ENCODE measurements at places on chromosomes 4 and X.

DNA sequence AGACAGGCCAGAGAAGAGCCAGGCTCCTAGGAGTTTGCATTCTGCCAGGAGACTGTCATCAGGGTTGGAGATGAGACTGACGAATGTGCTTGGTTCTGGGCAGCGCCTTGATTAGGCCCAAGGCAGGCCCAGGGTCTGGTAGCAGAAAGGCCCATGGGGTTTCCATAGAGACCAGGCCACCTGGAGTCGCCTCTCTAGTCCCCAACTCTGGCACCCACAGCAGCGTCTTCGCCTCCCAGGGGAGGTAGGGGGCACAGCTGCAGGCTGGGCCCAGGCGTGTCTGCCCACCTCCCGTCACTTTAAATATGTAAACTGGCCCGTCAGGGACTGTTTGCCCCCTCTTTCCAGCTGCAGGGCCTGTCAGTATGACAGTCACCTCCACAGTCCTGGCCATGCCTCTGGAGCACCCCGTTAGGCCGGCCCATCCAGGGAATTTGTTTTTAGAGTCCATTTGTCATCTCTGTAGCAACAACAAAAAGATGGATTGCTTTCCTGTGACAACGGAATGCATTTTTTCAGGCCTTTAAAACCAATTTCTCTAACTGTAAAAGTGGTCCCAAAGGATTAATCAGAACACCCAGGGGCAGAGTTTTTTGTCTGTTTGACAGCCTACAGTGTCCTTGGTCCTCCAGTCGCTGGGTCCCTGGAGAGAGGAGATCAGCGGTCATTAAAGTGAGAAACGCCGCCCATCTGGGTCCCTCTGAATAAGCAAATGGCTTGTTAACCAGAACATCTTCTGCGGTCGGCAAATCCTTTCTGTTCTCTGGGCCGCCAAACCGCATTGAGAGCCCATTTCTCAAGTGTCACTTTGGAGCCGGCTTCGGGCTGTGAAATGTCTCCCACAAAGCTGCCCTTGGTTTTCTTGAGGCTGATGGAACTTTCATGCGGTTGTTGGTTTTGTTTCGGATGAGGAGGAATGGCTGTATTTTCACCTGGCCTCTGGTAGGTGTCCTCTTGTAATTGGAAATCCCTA is 153.0 kb upstream of the PSAPL1 start:
- DNase-seq, result no peak

DNA sequence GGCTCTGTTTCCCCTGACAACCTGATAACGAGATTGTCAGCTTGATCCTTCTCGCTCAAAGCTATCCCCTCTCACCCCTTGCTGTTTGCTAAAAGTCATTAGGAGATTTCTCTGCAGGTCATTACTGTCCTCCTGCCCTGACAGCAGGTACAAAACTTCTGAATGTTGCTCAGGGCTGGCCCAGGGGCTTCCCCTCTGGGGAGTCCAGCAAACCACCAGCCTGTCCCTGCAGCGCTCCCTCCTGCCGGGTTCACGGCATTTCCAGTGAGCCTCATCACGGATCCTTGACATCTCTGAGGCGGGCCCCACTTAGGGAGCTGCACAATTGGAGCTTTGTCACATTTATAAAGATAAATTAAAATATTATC is 5.2 kb upstream of the SORCS2 start:
- DNase-seq, result no peak

DNA sequence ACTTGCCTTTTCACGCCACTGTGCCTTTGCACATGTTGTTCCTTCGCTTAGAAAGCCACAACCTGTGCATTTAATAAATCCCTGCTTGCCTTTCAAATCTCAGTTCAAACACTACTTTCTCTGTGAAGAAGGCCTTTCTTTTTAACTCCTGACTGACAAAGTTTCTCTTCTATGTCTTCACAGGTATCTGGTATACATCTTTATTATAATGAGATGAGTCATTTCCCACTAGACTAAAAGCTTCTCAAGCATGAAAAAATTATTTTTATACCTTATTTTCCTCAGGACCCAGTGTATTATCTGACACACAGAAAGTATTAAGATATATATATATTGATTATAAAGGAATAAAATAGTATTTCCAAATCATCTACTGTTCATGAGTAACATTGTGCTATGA is 189.9 kb downstream of the TBCK start:
- no peak for DNase-seq

GRCh38 chrX:9291629-9292028 is 173.2 kb upstream of the TBL1X start:
- DNase-seq, result no peak

DNA sequence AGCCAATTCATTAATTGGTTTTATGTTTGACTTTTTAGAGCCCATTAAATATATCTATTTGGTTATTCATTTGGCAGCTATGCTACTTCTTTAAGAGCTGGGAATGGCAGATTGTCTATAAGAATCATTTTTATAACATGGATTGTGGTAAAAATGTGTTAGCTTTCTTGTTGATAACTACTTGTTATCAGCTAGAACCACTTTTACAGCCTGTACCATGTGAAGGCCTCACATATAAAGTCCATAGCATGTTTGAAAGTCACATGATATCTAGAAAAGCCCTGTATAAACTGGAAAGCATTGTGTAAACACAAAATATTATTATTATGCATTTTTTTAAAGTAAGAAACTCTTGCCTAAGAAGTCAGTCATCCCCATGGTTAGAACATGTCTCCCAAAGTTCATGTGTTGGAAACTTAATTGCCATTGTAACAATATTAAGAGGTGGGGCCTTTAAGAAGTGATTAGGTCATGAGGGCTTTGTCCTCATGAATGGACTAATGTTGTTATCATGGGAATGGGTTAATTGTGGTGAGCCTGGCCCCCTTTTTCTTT is 110.9 kb upstream of the BMP2K start:
- no peak for DNase-seq

- no peak for DNase-seq
Measured at GRCh38 chrX:110293658-110294057, 24.2 kb downstream of the AMMECR1 start.

DNA sequence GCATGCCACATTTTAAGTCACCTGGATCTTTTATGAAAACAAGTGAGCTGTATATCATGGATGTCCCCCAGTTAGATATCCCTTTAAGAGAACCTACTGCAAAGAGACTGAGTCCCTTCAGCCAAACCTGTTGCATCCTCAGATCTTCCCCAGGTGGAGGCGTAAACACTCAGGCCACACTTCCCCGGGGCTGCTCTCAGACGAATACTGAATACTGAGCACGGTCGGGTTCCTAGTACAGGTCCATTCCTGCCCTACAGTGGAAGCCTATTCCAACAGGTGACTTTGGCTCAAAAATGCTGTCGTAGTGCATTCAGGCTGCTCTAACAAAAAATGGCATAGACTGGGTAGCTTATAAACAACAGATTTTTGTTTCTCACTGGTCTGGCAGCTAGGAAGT is 320.2 kb upstream of the CLNK start:
- no peak for DNase-seq

GRCh38 chr4:159148441-159148840 is 45.6 kb downstream of the RAPGEF2 start:
- no peak for DNase-seq

GRCh38 chr4:184237612-184238011 is 19.9 kb upstream of the ENPP6 start:
- no peak for DNase-seq

GRCh38 chrX:8711401-8711800 is 20.5 kb downstream of the ANOS1 start:
- DNase-seq, result no peak

GRCh38 chr4:140363051-140363450 is 10.4 kb upstream of the SCOC start:
- DNase-seq, result no peak

- no peak for DNase-seq
Measured at GRCh38 chr4:168825975-168826374, 184.1 kb downstream of the CBR4 start.

- no peak for DNase-seq
Measured at GRCh38 chrX:109943740-109944092, 59.2 kb upstream of the TMEM164 start.

DNA sequence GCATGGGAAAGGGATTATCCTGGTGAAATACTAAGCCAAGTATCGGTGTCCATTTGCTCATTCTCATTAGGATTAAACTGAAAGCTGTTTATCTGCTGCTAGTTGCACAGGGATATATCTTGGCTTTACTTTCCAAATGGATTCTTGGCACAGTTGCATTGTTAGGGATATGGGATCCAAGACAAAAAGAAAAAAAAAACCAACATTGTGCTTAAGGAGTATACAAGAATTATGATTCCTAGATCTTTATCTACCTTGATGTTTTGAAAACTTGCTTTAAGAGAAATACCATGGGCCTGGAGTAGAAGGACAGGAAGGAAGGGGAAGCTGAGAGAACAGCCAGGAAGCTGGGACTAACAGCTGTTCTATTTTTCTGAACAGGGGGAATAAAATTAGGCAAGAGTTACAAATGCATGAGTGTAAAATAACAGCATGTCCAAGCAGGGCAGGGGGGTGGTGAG is 107.6 kb downstream of the ATXN3L start:
- DNase-seq, result peak; percentile 3

DNA sequence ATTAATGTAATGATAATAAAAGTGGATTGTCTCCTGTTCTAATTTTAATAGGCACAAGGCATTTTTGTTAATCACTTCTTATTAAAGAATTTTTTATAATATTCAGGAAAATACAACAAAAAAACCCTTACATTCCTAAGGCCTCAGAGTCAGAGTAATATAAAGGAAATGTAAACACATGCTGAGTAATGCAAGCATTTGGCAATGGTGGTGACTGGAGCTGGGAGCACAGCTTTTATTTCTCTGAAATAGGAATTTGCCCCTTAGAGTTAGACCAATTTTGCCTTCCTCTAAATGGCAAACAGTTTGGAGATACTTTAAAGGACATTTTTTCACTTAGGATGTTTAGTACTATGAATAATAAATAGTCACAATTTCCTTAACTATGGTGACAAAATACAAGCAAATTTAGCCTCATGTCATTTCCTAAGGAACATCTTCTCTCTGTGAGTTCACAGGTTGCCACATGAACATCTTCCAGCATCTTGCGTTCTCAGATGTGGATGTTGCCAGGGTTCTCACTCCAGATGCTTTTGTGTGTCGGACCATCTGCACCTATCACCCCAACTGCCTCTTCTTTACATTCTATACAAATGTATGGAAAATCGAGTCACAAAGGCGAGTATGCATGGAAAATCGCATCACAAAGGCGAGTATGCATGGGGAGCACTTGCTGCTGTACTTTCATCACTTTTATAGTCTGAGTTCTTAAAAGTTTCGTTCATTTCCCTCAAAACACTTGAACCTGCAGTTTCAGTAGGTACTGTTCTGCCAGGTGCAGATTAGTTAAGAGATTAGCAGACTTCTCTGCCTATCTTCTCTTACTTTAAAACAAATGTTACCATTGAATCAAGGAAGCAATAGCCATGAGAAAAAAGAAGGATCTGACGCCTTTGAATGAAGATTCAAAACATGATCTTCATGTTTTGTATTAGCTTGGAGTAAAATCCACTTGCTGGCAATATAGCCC is 15.9 kb upstream of the F11 start:
- DNase-seq, result peak; percentile 50

- no peak for DNase-seq
Measured at GRCh38 chrX:19776753-19777152, 110.6 kb downstream of the SH3KBP1 start.

GRCh38 chr4:118281611-118282442 is 71.0 kb downstream of the PRSS12 start:
- DNase-seq, result no peak
